Stimulated activated memory B cell treated with anti-CD40 and anti-IgM and Interleukin-4, amounts not matched to agents 10 μg/mL and 1 μg/mL and 100 μg/mL, for 72 hours (primary cell): ENCODE measurements at places on chromosomes 11 and 22.

DNA sequence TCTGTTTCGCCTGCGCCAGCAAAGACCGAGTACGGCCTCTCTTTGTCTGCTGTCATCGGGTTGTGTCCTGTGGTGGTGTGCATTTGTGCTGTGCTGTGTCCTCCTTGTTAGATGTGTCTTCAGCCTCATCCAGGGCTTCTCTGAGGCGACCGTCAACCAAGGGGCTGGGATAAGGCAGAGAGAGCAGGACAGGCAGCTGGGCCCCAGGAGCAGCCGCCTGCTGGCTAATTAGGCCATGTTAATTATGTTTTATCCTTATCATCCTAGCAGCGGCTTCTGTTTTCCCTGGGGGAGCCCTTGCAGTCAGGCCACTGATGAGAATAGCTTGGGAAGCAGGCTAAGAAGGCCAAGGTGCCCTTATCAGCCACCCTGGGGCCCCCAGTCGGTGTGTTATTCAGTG lies 40.7 kb upstream of the TTC12 start:
- no peak for ATAC-seq

GRCh38 chr22:38398609-38399461 lies 56.2 kb downstream of the KCNJ4 start:
- peak; percentile 86 for ATAC-seq

DNA sequence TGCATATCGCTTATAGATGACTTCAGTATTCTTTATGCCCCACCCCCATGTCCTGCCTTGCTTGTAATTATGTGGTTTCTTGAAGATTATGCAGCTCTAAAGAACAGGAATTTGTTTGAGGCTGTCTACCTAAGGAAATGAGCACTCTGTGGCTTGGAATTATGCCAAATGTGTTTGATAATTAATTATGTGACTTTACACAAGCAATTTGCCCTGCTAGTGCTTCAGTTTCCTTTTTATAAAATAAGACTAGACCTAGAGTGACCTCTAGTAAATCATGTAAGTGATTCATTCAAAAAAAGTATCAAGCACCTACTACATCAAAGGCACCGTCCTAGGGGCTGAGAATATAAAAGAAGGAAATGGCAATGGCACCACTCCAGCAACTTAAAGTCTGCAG lies 491.5 kb upstream of the KIRREL3 start:
- no peak for ATAC-seq

DNA sequence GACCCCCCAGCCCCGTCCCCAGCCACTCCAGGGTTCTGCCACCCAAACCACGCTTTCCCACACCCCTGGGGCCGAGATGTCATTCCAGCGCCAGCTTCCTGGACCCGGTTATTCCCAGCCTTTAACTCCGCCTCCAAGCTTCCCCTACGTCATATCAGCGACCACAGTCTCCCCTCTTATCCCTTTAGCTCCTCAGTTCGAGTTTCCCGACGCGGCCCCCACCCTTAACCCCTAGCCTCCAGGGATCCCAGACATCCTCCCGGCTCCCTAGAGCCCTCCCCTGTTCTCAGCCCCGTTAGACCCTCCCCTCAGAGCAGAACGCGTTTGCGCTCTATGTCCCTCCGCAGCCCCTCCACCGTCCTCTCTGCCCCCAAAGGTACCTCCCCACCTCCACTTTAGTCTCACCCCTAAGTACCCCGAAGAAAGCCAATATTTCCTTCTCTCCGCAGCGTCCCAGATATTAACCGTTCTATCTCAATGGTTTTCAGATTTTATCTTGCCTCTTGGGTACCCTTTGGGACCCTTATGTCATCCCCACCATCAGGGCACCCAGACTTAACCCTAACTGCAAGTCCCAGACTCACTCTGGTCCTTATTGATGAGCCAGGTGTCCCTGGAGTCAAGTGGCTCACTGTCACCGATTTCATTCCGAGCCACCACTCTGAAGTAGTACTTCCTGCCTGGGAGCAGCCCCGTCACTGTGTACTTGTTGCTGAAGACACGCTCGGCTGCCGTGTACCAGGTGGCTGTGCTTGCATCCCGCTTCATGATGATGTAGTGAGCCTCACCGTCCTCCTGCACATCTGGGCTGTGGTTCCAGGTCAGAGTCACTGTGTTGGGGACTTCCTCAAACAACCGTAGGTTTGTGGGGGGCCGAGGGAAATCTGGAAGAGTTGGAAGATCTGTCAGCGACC lies 8.0 kb downstream of the TMEM86A start:
- peak; percentile 68 for ATAC-seq

DNA sequence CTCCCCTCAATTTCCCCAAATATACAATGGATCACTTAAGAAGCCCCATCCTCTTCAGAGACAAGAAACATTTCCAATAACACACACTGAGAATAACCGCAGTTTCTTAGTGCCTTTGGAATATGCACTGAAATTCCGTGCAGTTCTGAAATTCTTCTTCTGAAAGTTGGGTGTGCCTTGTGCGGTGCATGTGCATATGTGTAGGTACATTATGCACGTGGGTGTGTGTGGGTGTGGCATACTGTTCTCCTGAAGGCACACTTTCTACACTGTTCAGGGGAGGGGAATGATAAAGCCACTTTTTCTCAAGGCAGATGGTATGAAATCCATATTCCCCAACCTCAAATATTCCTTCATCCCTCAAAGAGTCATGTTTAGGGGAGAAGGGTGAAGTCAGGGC lies 1.7 kb downstream of the EXPH5 start:
- ATAC-seq = no peak

GRCh38 chr11:29293825-29294224 lies 723.0 kb downstream of the KCNA4 start:
- ATAC-seq = no peak

DNA sequence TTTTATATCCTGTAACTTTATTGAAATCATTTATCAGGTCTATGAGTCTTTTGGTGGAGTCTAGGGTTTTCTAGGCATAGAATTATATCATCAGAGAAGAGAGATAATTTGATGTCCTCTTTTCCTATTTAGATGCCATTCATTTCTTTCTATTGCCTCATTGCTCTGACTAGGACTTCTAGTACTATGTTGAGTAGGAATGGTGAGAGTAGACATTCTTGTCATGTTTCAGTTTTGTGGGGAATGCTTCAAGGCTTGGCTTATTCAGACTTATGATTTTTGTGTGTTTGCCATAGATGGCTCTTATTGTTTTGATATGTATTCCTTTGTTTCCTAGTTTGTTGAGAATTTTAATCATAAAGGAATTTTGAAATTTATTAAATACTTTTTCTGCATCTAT lies 1078.3 kb downstream of the FAM181B start:
- ATAC-seq = no peak

DNA sequence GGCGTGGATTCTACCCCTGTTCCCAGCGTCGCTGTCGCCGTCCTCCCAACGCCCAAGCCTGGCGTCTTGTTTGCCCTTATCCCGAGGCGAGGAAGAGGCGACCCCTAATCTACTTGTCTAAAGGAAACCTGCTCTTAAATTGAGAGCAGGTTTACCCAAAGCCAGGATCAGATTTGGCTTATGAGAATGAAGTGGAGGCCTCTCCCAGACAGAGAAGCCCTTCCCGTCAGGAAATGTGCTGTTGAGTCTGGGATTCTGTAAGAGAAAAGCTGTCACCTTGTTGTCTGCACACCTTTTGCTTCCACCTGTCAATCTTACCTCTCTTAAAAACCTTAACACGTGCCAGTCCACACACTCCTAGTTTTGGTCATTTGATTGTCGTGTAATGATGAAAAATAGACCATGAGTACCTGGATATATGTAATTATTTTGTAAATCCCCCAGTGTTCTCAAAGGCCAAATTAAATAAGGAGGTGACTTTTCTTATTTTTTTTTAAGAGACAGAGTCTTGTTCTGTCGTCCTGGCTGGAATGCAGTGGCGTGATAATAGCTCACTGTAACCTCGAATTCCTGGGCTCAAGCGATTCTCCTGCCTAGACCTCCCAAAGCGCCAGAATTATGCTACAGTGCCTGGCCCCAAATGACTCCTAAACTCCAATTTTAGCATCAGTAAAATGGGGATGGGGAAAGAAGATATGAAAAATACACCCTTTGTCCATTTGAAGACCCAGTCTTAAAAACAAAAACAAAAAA lies 627 bp downstream of the GTF2H1 start:
- no peak for ATAC-seq

- no peak for ATAC-seq
Measured at GRCh38 chr11:44727114-44727372, 281 bp downstream of the TSPAN18 start.

DNA sequence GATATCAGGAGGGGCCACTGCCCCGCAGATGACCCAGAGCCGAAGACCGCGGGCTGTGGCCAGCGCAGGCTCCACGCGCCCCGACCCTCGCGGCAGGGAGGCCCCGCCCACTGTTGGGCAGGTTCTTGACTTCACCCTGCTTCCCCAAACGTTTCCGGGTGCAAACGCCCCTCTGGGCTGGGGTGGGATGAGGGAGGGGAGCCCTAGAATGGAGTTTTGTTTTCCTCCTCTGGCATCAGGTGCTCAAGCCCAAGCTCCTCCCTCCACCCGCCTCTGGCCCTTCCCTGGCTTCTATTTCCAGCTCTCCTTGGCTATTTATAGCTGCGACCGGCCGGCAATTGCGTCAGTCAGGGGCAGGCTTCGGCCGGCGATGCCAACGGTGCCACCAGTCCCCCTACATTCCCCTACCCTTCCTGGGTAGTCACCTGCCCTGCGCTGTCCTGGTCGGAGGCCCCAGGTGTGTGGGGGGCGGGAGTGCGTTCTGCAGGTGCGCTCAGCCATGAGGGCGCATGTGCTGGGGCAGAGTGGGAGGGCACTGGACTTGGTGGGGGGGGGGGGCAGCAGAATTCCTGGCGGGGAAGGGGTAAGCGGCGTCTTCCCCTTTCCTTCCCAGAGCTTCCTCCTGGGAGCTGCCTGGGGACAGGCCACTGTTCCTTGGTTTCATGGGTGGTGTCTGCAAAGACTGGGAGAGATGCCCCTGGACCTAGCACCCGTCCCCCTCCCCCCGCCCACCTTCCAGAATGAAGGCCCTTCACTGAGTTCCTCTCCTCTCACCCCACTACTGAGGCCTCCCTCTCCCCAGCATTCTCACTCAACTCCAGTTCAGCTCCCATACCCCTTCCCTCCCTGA lies 23.6 kb downstream of the DUSP8 start:
- no peak for ATAC-seq

DNA sequence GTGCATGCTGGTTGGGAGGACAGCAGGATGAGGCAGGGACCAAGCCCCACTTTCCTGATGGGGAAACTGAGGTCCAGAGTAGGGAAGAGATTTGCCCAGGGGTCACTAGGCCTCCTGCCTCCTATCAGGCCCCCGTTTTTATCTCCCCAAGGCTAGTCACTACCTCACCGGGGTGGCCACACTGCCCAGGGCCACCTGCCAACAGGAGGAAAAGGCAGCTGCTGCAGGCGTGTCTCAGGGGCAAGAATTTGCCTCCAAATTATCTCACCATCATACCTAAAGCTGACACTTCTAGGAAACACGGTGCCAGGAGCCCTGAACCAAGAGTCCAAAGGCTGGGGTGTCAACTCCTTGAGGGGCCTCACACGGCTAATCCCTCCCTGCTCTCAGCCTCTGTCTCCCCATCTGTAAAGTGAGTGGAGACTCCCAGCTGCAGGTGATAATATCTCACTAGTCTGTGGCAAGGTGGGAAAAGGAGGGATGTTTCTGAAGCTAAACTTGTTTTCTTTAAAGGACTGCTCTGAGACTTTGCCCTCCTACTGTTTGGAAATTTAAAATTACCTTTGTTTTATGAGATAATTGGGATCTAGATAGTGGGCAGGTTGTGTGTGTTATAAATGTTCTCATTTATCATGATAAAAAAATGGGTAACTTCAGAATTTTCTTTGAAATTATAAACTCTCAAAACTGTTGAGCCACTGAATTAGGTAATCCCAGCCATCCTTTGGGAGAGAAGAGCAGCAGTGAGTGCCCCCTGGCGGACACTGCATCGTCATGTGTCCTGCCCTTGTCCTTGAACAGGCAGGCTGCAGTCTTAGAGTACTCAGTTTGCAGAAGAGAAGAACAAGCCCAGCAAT lies 60.0 kb downstream of the MYO7A start:
- ATAC-seq = no peak

- no peak for ATAC-seq
Measured at GRCh38 chr22:21643533-21644357, 1.6 kb downstream of the SDF2L1 start.

DNA sequence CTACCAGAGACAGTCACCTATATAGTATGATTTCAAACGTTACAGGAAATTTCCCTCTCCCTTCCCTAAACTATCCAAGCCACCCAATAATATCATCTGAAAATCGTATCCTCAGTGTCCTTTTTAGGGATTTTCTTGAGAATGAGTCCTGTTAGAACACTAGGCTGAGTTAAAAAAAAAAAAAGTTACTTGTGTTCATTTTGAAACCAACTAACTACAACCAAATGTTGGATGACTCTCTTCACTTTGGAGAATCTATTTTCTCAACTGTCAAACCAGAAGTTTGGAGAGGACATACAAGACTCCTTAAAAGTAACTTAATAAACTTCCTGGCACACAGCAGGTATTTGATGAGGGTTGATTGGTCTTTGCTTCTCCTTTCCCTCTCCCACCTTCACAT lies 183.2 kb upstream of the SESN3 start:
- ATAC-seq = no peak

- no peak for ATAC-seq
Measured at GRCh38 chr11:31943056-31943780, 132.1 kb upstream of the PAX6 start.
